BE2C (cell line): ENCODE measurements at places on chromosomes 16 and 17.

DNA sequence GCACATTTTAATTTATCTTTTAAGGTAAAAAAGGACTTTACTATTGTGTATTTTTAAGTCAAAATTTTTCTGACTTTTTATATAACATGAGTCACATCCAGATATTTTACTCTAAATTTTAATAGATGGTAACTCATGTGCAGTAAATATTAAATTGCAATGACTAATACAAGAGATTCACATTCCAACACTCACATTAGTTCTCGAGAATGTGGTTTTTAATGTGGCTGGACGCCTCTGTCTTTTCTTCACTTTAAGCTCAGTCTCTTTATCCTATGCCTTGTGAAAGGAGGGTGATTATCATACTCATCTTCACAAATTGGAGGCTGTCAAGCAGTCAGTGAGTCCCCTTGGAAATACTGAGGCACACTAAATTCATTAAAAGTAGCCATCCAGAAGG, 315.6 kb downstream of the HS3ST3B1 start:
- no peak for DNase-seq

DNA sequence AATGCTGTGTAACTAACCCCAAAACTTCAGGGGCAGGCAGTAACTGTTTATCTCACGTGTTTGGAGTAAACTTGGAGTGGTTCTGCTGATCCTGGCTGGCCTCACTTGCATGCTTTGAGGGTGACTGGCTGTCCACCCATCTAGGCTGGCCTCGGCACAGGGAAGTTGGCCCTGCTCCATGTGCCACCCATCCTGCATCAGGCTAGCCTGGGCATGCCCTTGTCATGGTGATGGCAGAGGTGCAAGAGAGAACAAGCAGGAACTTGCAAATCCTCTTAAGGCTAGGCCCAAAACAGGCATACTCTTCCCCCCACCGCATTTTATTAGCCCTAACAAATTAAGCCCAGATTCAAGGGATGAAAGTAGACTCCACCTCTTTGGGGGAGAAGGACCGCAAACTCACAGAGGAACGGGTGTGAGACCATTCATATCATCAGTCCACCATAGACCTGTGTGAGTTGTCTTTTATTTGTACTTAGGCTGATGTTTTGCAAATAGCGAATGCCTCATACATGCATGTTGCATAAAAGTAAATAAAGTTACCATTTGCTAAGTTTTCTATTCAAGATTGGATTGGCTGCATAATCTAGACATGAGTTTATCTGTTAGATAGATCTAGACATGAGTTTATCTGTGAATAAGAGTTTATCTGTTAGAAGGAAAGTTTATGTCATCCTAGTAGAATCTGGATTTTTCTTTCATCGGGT, 221.0 kb downstream of the CCDC182 start:
- DNase-seq: no peak

- DNase-seq: no peak
Measured at GRCh38 chr17:79052131-79052530, 22.5 kb upstream of the ENGASE start.

DNA sequence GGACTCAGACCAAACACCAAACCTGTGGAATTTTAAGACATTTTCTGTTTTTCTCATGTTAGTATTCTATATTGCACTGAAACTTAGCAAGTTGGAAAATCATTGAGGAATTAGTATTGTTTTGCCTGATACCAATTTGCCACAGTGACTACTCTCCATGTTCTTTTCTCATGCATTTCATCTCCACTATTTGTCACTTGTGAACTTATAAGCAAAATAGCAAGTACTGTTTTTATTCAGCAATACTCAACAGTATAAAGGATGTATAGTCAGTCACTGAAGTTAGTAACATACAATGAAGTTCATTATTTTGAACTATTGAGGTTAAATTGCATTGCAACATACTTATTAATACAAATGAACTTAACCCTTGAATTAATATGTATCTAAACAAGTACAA, 5.8 kb upstream of the VPS35L start:
- DNase-seq: no peak

DNA sequence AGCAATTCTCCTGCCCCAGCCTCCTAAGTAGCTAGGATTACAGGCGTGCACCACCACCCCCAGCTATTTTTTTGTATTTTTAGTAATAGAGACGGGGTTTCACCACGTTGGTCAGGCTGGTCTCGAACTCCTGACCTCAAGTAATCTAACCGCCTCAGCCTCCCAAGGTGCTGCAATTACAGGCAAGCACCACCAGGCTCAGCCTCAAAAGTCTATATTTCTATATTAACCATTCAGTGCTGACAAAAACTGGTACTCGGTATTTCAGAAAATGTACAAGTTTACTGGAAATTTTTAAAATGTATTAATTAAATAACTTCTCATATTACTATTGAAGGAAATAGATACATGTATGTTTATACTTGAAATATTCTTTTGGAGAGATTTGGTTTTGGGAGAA, 1.4 kb upstream of the HEXD start:
- no peak for DNase-seq

GRCh38 chr17:30351735-30352134, 17.9 kb upstream of the TMIGD1 start:
- DNase-seq: no peak

- DNase-seq: no peak
Measured at GRCh38 chr17:68379692-68380677, 77.3 kb downstream of the WIPI1 start.

GRCh38 chr17:76969598-76970172, 101.5 kb downstream of the MGAT5B start:
- peak; percentile 54 for DNase-seq

DNA sequence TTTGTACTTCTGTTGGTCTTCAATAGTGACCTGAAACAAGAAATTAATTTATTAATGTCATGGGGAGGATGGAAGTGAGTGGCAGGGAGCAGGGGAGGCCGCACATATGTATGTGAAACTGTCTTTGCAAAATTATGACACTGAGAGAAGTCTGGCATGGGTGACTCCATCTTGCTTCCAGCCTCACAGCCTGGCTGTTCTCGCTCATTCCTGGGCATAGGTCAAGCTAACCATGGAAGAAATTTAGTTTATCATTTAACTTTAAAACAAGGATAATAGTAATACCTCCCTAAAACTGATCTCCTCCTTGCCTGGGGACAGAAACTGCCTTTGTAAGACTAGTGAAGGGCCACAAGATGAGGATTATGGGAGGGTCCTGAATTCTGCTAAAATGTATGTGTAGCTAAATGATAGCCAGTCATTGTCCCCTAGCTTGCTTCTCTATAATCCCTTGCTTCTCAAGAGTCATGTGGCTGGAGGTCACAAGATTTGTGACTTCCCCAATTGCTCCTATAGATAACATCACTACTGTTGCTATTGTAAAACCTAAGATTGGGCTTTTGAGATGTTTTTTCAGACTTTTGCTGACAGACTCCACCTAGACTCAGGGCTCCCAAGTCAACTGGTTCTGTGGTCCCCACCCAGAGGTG, 126.0 kb downstream of the HS3ST3A1 start:
- no peak for DNase-seq

- DNase-seq: no peak
Measured at GRCh38 chr16:12602811-12603698, 200.6 kb downstream of the CPPED1 start.

- DNase-seq: no peak
Measured at GRCh38 chr16:27379919-27380318, 22.1 kb upstream of the IL21R start.

DNA sequence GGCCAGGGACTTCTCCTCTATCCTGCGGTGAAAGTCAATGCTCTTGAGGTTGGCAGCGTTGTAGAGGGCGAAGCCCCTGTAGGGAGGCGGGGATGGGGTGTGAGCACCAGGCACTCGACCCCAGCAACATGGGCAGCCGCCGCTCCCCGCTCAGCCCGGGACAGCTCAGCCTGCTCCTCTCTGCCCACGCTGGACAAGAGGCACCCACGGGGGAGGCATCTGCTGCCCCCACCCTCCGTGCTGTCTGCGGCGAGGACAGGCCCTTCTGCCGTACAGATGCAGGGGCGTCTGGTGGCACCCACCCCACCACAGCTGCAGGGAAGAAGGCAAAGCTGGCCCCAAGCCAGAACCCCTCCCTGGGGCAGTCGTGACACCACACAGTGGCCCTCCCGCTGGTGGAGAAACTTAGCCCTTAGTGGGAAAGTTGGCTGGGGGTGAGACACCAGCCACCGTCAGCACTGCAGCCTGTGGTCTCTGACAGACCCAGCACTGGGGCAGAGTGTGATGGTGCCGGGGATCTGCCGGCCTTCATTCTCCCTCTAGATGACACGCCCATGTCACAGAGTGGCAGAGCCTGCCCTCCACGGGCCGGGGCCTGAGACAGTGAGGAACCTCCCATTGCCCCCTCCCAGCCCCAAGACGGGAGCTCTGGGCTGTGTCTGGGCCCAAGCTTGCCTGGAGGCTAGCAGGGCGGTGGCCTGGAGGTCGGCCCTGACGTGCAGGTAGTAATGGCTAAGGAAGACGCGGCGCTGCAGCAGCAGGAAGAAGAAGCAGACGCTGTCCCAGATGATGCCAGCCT, 19.5 kb downstream of the CTU2 start:
- no peak for DNase-seq

DNA sequence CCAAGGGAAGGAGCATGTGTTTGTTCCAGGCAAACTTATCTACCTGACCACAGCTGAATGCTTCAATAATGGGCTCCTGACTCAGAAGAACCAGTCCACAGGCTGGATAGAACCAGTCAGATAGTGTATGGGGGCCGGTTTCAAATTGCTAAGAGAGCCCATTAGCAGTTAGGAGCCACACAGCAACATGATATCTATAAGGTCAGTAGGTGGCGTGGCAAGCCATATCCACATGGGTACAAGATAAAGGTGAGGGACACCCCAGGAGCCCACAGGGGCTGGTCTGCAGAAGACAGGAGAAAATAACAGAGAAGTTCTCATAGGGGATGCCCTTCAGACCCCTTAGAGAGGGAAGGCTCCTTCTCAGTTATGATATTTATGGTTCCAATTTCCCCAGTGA, 31.6 kb upstream of the CDRT15 start:
- no peak for DNase-seq

DNA sequence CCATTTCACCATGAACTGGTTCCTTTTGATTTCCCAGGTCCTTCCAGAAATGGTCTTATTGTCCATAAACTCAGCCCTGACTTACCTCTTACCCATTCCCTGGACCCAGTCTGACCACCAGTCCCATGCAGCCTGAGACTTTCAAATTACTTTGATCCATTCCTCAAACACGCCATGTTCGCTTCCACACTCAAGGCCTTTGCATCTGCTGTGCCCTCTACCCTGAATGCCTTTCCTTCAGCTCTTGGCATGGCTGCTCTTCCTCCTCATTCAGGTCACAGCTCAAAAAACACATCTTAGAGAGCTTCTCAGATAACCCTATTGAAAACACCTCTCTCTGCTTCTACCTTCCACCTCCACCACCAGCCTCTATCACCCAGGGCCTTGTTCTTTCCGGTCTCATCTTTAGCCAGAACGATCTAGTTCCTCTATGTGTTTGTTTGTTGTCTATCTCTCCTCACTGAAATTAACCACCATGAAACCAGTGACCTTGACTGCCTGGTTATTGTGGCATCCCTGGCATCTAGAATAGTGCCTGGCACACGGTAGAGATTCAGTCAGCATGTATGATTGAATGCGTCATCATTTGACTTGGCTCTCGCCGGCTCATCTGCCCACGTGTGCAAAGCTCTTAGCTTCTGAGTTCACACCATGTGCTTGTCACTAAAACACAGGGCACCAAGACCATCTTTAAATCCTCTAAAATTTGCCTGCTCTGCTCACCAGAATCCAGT, 12.8 kb downstream of the CRYM start:
- no peak for DNase-seq

DNA sequence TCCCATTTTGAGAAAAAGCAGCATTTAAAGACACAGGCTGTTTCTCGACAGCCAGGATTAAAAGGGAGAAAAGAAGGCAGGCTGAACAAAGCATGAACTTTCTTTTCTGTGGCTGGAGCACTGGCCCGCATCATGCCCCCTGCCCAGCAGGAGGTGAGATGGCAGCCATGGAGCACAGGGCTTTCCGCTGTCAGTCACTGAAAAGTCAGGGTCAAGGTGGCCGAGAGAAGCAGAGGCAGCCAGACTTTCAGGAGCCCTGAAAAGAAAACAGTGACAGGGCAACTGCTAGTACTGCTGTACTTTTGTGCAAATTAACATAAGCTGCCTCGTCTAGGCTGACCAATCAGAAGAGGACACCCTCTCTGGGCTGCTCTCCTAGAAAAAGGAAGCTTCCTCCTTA, 5.8 kb upstream of the GP2 start:
- DNase-seq: no peak

DNA sequence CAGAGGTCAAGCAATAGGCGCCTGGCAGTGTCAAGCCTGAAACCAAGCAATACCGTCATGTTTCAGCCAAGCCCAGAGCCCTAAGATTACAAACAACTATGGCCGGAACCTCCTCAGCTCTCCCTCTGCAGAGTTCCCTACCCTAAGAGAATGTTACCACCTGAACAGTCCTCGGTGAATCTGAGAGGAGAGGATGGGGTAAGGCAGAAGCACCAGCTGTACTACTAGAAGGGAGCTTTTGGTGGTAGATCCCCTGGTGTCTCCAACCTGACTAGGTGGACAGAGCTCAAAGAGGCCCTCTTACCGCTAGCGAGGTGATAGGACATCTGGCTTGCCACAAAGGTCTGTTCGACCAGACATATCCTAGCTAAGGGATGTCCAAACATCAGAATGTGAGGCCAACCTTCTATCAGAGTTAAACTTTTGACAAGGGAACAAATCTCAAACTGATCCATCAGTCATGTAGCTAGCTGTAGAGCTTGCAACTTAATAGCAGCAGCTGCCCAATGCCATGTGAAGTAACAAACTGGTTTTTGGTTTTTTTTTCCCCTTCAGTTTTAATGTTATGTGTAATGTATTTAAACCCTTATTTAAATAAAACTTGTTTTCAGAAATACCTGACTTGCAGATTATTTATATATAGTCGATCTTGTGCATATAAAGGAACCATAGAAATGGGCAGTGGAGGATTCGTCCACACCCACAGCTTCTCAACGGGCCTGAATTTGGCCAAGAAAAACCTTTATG, 2.5 kb downstream of the EIF1 start:
- no peak for DNase-seq
